HT-29 (cell line): ENCODE measurements at places on chromosomes 1 and 21. TPM values are rescaled to one million over a fixed set of nuclear protein-coding genes. Genes with fewer than 3 reads are reported as not detected.

Gene NEK7
- total RNA-seq, result 13.7 and 14.2 TPM in 2 replicates

Gene SLC1A7
- 1.4 and 3.1 TPM in 2 replicates for total RNA-seq

Gene NPPB
- not detected in 2 replicates for total RNA-seq

Gene RCAN1
- 6.9 and 8.3 TPM in 2 replicates for total RNA-seq

Gene RNU1-2
- total RNA-seq, result under 0.01 TPM in 2 replicates

Gene TTC34
- 0.36 and 0.39 TPM in 2 replicates for total RNA-seq

Gene OR14K1
- total RNA-seq, result not detected in 2 replicates

Gene MAP1LC3C
- not detected in 2 replicates for total RNA-seq

Gene LCE1E
- 3.0 and 5.2 TPM in 2 replicates for total RNA-seq
